ENCODE measurements at places on chromosomes 5 and 9.

DNA sequence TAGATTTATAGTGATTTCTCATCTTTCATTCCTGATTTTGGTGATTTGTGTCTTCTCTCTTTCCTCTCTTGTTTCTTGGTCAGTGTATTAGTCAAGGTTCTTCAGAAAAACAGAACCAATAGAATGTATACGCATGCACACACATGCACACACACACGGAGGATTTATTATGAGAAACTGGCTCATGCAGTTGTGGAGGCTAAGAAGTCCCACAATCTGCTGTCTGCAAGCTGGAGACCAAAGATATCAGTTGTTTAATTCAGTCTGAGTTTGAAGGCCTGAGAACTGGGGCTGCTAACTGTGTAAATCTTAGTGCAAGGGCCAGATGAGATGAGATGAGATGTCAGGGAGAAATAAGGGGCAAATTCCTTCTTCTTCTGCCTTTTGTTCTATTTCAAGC, 5.7 kb upstream of the RPS23 start:
- no peak for DNase-seq

DNA sequence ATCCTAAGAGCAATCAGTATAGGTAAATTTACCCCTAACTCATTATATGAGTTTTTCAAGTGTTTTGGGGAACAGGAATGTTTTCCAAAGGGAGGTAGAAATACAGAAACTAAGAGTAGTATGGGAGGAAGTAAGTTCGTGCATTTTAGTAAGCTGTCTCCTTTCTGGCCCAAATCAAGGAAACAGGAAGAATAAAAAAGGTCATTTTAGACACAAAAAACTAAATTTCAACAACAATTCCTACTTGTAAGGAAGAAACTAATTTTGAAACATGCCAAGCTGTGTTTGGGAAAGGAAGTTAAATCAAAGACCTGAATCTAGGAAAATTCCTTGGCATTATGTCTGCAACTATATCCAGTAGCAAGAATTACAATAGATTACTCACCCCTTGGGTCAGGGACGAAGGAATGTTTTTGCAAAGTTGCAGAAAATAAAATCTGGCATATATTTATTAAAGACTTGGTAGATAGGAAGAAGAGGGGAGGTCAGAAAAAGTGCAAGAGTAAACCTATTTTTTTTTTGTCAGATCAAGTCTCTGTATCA, 6.5 kb upstream of the RPS6 start:
- no peak for DNase-seq

- no peak for DNase-seq
These were observed 45.3 kb downstream of the OR2K2 start for GRCh38 chr9:111284703-111285102.

- DNase-seq: no peak
These were observed 2.2 kb downstream of the TNIP1 start for GRCh38 chr5:151078490-151079262.

GRCh38 chr9:109590966-109591365, 92.9 kb upstream of the PTPN3 start:
- DNase-seq: no peak

DNA sequence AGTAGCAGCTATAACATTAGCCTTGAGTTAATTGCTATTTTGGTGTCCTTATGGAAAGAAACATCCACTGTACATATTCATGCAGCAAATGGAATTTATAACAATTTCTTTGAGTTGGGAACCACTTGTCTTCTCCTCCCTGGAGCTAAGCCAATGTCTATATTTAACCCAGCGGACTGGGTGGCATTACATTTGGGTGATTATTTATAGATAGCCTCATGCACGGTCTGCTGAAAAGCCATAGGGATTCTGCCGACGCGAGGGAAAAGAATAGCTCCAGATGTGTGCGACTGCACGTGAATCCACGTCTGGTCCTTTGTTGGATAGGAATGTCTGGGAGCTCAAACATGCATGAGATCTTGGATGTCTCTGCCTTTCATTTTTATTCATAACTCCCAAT, 157.5 kb upstream of the BRINP1 start:
- DNase-seq: no peak

DNA sequence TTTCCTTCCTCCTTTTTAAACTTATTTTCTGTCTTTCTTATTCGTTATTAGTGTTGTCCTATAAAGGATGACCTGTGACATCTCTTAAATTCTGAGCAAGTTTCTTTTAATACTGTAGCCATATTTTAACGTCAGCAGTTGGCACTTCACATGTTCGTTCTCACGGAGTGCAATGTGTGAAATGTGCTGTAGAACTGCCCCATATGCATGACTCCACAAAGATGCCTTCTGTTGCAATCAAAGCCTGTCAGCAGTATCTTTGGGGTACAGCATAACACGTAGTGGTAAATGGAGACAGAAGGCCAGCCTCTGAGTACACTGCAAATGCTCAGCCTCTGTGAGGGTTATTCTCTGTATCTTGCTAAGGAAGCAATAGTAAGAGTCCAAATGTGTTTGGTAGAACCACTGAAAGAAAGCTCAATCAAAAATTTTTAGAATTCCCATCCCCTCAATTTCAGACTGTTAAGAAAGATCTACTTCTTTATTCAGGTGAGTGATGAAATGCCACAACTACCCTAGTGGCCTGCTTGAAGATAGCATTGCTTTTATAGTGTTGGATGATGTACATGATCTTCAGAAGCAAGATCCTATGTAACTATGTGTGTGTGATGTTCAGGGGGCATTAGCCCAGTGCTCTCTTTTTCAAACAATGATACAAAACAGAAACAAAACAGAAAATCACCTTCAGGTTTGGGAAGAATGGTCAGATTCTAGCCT, 277.7 kb downstream of the TMEM167A start:
- DNase-seq: no peak

DNA sequence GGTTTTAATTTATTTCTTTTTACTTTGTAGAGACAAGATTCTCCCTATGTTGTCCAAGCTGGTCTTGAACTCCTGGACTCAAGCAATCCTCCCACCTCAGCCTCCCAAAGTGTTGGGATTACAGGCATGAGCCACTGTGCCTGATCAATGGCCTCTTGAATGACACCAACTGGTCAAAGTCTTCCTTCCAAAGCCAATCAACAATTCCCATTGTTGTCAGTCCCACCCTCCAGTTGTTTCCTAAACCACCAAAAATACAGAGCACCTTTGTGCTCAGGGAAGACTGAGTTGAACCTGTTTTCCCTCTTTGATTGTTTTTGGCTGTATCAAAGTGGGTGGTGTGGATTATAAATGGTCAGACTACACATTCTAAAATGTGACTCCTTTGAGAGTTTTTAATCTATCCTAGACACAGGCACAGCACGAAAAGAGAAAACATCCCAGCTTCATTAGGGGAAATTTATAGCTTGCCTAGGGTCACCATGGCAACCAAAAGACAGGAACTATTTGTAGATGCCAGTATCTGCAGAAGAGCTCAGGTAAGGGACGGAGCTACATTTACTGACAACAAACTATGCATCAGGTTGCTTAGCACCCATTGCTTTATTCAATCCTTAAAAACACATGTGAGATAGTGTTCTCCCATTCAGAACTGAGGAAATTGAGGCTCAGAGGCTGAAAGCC, 27.6 kb upstream of the ATP6V1G1 start:
- no peak for DNase-seq

DNA sequence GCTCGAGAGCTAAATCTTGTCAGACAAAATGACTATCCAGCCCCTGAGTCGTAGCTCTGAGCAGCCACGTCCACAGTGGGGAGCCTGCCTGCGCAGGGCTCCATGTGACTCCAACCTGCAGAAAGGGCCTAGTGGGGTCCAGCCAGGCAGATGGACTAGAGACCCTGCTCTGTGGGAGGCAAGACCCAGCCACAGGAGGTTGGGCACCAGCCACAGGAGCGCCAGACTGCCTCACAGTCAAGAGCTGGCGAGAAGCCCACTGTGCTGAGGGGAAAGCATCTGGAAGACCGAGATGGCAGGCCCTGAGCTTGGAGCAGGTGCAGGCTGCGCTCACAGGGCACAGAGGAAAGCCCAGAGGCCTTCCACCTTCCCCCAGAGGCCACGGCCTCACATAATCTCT, 61.4 kb downstream of the C5orf15 start:
- no peak for DNase-seq

DNA sequence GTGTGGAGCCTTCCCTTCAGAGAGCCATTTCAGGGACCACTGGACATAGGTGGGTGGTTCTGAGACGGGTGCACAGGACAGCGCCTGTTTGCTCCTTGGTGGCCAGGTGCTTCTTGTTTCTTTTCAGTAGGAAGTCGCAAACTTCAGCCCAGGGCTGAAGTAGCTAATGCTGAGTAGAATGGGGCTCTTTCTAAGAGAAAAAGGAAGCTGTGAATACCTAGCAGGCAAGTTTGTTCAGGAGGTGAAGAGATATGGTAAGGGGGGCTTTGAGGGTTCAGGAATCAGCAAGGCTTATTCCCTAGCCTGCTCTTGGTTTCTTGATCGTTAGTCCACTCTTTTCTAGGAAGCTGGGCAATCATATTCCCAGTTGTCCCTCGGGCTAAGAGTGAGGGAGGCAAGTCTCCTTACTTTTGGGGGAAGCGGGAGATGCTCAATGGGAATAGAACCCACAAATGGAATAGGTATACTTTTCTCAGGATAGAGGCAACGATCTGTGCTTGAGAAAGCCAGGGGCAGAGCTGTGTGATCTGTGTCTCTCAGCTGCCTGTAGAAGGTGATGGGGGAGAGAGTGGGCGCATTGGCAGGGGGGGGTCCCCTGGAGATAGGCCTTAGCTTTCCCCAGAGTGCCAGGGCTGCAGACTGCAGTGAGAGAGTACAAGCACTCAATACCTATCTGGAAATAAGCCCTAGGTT, 1.9 kb upstream of the PURA start:
- DNase-seq: no peak

DNA sequence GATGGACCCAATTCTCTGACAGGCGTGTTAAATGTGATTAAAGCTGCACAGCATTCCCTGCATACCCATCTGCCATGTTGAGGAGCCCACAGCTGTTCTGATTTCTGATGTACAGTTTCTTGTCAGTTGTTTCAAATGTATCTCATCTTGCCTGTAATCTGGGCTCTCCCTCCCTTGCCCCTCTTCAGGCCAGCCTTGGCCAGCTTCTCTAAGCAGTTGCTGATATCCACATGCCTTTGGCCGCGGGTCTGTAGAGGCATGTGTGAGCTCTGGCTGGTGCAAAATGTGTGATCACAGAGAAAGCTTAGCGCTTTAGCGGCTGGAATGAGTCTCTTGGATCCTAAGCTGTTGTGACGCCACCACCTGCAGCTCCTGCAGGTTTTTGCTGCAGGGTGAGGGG, 332.0 kb downstream of the MLLT3 start:
- DNase-seq: no peak
